ENCODE measurements at places on chromosomes 4 and X.

- DNase-seq, result no peak
Measured at GRCh38 chr4:11914406-11914805, 485.7 kb upstream of the HS3ST1 start.

DNA sequence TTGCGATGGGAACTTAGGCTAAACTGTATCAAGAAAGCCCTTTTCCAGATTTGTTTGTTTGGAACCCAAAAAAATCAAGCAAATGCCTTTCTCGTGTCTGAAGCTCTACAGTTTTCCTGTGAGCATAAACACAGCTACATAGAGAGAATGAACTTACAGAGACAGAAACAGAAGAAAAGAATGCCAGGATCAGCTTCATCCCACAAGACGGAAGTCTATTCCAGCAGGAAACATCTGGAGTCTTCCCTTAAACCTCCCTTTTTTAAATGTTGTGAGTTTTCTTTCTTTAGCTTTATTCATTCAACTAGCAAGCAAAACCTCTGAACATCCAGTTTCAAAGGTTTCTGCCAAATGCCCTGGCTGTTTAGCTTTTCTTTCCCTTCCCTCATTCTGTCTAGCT lies 32.6 kb upstream of the ZFP42 start:
- no peak for DNase-seq

GRCh38 chr4:52926196-52926974 lies 64.3 kb downstream of the RASL11B start:
- no peak for DNase-seq

DNA sequence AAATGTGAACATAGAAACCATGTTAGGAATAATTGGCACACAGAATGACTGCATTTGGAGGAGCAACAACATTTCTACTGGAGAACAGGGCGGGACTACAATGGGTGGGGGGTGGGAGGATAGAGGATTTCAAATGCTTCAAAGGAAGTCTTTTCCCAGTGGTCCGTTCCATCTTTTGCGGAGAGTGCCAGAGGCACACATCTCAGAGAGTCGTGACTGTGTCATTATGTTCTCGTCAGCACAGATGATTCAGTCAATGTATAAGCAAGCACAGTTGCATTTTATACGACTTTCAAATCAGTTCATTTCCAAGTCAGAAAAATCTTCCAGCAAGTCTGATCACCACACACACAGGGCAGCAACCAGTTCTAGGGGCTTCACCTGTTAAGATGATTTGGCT lies 22.7 kb upstream of the GPR50 start:
- DNase-seq, result no peak

DNA sequence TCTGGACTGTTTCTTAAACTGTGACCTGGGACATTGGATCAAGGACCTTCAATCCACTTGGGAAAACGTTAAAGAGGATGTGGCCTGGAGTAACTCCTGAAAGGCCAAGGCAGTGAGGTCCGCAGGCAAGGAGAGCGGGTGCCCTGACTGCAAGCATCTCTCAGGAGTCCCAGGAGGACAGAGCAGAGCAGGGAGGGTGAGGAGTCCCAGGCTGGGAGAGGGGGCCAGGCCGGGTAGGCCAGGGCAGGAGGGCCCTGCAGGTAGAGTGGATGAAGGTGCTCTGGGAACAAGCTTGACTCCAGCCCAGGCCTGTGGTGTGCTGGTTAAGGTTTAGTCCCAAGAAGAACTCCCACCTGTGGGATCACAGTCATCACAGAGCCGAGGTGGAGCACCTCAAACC lies 13.8 kb downstream of the PNMA6E start:
- DNase-seq, result no peak

DNA sequence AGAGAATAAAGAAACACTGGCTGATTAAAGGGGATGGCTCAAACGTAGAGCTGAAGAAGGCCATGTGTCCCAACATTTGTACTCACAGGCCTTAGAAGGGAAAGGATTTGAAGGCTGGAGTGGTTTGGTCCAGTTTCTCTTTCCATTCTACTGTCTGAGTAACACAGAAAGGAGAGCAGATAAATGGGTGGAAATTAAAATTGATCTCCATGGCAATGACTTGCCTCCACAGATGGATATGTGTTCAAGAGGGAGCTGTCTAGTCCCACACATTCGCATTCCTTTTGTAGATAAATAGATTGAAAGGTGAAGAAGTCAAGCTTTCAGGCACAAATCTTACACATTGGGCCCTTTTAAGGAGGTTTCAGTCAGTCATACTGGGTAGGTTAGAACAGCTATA lies 74.6 kb downstream of the DOCK11 start:
- DNase-seq, result no peak

DNA sequence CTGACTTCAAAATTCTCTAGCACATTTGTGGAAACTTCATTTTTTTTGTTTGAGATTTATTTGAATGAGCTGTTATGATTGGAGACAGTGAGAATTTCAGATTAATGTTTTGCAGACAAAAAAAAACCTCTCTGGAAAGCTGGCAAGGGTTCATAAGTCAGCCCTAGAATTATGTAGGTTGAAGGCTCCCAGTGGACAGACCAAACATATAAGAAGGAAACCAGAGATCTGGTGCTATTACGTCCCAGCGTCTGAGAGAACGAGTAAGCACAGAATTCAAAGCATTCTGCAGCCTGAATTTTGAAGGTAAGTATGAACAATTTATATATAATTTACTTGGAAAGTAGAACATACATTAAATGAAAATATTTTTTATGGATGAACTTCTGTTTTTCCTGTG lies at the start of gene AGTR2:
TSS of gene AGTR2 (plus strand) at position 234 of the 400 bp plus-strand sequence. CDS start 1,537 bp downstream, outside the sequence.
- DNase-seq, result no peak

DNA sequence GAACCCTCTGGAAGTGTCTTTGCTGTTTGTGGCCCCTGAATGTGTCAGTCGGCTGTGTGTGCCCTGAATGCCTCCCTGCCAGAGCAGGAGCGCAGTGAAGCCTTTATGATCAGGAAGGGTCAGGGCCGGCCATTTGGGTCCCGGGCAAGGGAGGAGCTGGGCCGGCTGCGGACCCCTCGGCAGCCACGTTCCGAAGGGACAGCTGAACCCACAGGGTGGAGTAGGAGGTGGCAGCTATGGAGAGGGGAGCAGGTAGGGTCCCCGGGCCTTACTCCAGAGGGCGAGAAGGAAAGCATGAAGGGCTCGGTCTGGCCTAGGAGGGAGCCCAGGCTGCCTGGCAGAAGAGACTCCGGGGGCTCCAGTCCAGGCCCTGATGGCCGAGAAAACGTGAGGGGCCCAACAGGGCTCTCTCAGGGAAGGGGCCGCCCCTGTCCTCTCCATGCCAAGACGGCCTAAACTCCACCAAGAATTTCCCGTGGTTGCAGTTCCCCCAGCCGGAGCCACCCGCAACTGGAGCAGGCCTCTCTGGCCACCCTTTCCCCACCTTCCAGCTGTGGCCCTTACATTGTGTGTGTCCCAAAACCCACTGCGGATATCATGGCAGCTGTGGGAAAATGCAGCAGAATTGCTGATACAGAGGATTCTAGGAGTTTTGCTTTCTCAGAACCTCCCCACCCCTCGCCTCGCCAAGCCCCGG lies 182.2 kb upstream of the STK26 start:
- no peak for DNase-seq

DNA sequence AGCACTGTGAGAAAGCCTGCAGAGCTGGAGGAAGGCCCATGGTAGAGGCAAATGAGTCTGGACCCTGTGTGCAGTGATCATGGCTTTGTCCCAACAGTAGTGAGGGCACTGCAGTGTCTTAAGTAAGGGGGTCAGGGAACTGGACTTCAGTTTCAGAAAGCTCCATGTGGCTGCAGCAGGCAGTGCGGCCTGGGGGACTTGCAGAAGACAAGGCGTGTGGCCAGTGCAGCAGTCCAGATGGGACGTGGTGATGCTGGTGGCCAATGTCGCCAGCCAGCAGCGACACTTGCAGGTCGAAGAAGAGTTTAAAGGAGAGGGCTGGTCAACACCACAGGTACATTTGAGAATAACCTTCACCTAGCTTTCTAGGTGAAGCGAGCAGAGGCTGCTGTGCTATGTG lies 113.4 kb downstream of the ZNF827 start:
- no peak for DNase-seq

DNA sequence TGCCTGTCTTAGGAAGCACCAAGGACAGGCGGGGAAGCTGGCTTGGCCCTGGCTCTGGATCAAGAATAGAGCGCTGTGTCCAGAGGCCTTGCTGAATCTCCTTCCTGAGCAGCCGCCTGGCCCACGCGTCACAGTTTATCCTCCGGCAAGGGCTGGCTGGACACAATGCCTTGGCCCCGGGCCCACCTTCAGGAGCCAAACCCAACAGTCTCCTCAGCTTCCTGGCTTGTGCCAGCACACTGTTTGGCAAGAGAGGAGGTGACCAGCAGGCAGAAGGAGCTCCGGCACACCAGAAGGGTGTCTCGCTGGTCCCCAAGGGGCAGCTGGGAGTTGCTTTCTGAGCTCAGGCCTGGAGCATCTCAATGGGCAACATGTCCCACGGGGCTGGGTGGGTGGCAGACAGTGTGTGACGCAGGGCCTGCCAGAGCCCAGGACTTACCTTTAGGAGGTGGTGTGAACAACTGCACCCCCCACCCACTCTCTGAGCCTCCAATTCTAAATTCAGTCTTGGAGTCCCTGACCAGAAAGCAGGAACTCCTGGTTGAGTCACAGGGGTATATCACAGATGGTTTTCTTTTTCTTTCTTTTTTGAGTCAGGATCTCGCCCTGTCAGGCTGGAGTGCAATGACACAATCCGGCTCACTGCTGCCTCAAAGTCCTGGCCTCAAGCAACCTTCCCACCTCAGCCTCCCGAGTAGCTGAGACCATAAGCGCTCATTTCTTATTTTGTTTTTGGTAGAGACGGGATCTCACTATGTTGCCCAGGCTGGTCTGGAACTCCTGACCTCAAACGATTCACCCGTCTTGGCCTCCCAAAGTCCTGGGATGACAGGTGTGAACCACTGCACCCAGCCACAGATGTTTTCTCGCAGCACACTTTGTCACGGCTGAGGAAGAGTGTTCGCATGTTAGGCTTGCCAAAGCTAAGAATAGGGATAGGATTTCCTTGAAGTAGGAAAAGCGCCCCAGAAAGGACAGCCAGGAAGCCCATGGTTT lies 361.2 kb downstream of the BCOR start:
- peak; percentile 70 for DNase-seq

Measured in skeletal muscle cell (primary cell).